ENCODE measurements at places on chromosomes 1 and 21.

- H3K36me3 ChIP-seq, result no peaks in the 10 kb centered on the region
- peaks cover 13% of the 10 kb centered on the region for H3K27me3 ChIP-seq
- peaks cover 12% of the 10 kb centered on the region for H3K4me1 ChIP-seq
- H3K4me3 ChIP-seq, result peak overlapping the region; percentile 54
- H3K27ac ChIP-seq, result no peak overlapping the region
- no peak for DNase-seq
Measured at GRCh38 chr1:16207318-16208269, 4.9 kb downstream of the ARHGEF19 start.

GRCh38 chr21:44293551-44294231 lies 6.2 kb upstream of the PFKL start:
- peaks cover 12% of the 10 kb centered on the region for H3K27me3 ChIP-seq
- no peaks in the 10 kb centered on the region for H3K36me3 ChIP-seq
- DNase-seq, result no peak

- no peak overlapping the region for H3K27ac ChIP-seq
- DNase-seq, result no peak
- H3K36me3 ChIP-seq, result peaks cover 5% of the 10 kb centered on the region
- peaks cover 20% of the 10 kb centered on the region for H3K4me1 ChIP-seq
- H3K4me3 ChIP-seq, result no peak overlapping the region
- H3K27me3 ChIP-seq, result no peaks in the 10 kb centered on the region
Measured at GRCh38 chr1:20931930-20932436, 144.9 kb upstream of the HP1BP3 start.

GRCh38 chr1:110237386-110238152 lies 27.5 kb downstream of the KCNC4 start:
- H3K4me1 ChIP-seq, result peaks cover 29% of the 10 kb centered on the region
- no peaks in the 10 kb centered on the region for H3K36me3 ChIP-seq
- no peak overlapping the region for H3K4me3 ChIP-seq
- no peak for DNase-seq
